Activated T-helper 9 cell treated with anti-CD3 and anti-CD28 coated beads, Interleukin-2, amount 50 U/mL, for 16 hours (primary cell): ENCODE measurements at places on chromosomes 16 and 17.

- DNase-seq = no peak
These were observed 172.9 kb downstream of the AATF start for GRCh38 chr17:37121616-37122015.

DNA sequence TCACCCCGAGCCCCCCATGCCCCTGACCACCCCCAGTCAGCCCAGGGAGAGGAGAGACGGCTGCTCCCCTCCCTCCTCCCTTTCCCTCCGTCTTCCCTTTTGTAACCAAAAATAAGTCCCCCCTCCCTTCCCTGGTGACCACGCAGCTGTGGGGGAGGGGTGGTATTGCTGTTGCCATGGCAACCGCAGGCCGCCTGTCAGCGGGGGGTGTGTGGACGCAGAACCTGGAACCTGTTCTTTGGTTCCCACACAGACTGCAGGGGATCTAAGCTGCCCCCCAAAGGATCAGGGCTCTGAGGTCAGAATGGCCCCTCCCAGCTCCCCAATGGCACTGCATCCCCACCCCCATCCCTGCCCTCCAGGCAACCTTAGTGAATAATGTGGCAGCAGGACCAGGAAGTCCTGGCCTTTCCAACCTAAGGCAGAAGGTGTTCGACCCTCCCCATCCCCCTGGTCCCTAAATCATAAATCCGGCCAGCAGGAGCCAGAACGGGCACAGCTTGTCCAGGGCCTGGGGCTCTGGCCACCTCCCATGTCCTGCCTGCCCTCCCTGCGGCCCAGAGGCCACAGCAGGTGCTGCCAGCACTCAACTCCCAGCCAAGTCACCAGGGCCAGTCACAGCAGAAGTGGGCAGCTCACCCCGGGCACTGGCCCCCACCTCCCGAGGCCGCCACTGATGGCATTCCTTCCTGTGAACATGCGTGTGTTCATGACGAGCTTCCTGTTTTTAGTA, 12.0 kb downstream of the CA4 start:
- DNase-seq = no peak

DNA sequence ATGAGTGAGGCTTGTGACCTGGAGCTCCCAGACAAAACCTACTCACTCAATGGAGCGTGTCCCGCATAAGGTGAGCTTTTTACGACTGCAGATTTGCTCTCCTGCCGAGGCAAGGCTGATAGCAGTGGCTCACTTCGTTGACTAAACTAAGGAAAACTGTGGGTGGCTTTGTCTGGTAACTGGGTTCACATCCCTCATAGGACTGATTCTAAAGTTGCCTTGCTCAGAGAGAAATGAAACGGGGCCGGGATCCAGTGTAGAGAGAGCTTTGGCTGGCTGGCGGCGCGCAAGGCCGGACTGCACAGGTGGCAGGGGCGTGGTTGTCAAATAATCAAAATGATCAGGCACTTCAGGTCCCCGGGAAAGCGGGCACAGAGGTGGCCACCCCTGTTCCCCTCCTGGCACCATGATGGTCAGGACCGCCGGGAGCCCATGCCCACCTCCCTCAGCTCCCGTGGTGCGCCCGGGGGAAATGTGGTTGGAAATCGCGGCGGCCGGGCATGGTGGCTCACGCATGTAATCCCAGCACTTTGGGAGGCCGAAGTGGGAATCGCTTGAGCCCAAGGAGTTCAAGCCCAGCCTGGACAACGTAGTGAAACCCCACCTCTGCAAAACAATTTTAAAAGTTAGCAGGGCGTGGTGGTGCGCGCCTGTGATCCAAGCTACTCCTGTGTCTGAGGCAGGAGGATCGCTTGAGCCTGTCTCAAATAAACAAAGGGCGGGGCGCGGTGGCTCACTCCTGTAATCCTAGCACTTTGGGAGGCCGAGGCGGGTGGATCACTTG, 26.6 kb upstream of the OR1F1 start:
- DNase-seq = no peak

- DNase-seq = no peak
These were observed 10.3 kb downstream of the MLLT6 start for GRCh38 chr17:38715216-38715943.

- DNase-seq = no peak
These were observed 42.8 kb upstream of the GSE1 start for GRCh38 chr16:85570213-85570734.

DNA sequence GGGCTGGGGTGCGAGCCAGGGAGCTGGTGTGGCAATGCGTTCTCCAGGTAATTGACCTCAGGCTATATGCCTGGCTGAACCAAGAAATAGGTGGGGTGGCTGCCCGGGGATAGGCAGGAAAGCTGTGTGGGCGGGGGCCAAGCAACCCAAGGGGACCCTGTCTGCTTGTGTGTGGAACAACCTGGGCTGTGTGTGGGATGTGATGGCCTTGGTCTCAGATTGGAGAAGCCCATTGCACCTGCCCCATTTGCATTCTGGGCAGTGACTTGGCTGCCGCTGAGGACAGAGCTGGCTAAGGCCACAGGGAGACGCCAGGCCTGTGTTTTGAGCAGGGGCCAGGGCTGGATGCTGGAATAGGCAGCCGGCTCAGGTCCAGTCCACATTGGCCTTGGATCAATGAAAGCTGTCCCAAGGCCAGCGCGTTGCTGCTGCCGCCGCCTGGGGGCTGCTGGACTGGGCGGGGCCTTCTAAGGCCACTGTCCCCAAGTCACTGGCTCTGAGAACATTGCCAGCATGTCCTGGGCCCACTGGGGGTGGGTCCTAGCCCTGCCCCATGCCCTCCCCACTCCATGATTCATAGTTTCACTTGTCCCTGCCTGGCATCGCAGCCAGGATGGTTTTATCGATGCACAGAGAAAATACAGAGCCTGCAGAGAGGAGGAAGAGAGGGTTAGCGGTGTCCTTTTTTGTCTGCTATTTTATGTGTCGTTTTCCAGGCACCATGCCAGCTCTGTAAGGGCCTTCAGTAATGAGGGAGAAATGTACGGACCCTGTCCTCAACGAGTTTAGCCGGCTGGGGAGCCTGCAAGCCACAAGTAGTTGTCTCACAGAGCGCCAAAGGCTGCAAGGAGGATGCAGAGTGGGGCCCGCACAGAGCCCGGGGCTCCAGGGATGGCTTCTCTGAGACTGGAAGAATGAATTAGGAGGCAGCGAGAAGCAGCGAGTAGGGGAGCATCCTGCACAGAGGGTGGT, 43.9 kb downstream of the NKD1 start:
- DNase-seq = no peak

- no peak for DNase-seq
These were observed 189.9 kb downstream of the ZFHX3 start for GRCh38 chr16:72857834-72858664.

DNA sequence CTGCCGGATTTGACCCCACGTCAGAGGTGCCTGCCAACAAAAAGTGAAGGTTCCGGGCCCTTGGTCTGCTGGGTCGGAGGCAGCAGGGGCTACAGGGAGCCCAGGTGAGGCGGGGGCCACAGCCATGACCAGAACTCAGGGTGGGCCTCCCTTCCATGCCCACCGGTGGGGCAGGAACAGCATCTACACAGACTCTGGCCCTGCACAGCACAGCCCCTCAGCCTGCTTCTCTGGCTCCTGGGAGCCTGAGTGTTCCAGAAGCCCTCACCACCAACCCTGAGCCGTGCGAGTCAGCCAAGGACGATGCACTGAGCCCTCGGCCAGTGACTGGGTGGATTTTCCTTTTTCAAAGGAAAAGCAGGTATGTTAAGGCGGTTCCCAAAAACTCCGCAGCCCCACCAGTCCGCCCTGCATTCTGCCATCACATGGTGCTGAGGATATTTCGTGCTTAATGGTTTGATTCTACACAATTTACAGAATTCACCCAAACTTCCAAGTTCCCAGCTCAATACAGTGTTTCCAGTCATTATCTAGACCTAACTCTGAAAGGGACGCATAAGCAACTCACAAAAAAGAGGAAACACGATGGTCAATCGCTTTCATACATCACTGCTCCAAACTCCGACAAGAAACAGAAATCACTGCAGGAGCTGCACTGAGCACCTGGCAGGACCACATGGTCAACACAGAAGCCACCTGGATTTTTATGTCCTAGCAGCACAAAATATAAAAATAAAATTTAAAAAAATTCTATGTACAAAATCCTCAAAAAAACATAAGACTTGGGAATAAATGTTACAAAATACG, 19.4 kb upstream of the C16orf95 start:
- DNase-seq = no peak

GRCh38 chr16:30473231-30474073, 910 bp downstream of the ITGAL start:
- peak; percentile 67 for DNase-seq

- DNase-seq = no peak
These were observed 13.3 kb upstream of the CAVIN1 start for GRCh38 chr17:42436391-42436790.

- no peak for DNase-seq
These were observed 50.9 kb upstream of the ZNF629 start for GRCh38 chr16:30837904-30838303.

DNA sequence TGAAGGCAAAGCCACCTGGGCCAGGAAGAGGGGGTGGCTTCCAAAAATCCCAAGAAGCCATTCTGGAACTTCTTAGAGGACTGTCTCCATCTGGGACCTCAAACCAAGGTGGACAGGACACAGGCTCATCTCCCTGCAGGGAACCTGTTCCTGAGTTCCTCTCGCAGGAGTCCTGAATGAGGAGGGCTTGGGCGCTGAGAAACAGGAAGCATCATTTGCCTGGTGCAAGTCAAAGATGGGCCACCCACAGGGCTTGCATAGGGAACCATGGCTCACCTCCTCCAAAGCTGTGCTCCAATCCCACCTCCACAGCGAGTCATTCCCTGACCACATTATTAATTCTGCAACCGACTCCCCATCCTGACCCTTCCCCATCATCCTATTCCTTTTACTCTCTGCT, 55.0 kb upstream of the RPL38 start:
- DNase-seq = no peak

DNA sequence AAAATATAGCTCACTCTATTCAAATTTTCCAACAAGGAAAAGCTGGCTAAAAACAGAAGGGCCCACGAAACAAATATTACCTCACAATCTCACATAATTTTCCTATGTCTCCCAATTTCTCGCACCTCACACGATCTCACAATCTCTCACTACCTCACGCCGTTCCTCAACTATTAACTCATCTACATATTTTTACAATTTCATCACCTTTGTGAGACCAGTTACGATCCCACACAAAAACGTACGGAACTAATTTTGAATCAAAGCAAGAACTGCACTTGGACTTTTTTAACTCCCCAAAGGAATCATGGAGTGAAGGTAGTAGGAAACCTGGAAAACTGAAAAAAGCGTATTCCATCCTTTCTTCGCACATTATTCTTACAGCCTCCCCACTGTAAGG, 1.1 kb downstream of the CBX1 start:
- no peak for DNase-seq

GRCh38 chr16:24414534-24414933, 124.8 kb upstream of the RBBP6 start:
- DNase-seq = no peak

GRCh38 chr17:80154166-80154565, 7.2 kb upstream of the EIF4A3 start:
- DNase-seq = no peak

DNA sequence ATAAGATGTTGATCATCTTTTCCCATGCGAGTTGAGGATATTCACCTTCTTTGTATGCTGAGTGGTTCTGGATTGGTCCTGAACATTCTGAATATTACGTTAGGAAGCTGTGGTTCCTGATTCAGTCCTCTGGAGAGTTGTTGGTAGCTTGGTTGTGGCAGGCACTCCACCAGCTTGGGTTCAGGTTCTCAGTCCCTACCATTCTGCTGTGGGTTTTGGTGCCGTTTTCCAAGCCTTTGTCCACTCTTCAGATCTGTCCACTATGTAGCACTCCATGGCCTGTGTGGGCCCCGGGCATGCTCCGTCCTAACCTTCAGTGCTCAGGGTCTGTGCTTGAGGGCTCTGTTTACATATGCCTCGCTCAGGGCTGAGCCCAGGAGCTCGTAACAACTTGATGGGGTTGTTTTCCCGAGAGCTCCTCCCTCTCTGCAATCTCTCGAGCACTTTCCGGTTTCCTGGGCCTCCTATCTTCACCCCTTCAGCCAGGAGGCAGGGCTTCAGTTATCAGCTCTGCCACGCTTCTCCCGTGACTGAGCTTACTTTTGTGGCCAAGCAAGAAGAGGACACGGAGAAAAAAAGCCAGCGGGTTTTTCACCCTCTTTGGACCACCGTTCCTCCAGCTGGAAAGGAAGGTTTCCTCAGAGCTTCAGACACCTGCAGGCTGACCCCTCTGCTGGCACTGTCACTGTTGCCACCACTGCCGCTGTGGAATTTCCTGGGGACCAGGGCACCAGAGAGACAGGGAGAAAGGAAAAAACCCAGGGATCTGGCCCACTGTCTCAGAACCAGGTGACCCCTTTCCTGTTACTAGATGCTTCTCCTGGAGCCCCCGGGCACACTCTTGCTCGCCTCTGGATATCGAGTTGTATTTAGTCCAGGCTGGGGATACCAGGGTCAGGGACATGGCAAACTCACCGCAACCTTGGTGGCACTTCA, 19.6 kb downstream of the KIAA0513 start:
- DNase-seq = no peak

- no peak for DNase-seq
These were observed 225.1 kb upstream of the CA10 start for GRCh38 chr17:52383493-52384100.

DNA sequence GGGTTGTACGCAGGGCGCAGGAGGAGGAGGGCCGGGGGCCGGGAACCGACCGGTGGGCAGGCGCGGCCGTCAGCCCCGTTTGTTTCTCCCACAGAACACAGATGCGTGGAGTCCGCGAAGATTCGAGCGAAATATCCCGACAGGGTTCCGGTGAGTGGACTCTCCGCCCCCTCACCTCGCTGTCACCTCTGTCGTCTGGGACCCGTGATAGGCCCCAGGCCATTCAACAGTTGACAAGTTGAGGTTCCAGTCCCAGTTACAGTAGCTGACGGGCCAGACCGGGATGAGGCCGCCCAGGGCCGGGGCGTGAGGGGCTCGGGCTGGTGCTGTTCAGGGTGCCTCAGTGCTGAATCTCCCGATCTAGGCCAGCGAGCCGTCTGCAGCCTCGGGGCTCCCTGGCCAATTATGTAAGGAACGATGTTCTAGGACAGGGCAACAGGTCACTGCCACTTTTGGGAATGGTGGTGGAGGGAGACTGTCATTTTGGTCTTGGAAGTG, 628 bp downstream of the GABARAPL2 start:
- DNase-seq = no peak

DNA sequence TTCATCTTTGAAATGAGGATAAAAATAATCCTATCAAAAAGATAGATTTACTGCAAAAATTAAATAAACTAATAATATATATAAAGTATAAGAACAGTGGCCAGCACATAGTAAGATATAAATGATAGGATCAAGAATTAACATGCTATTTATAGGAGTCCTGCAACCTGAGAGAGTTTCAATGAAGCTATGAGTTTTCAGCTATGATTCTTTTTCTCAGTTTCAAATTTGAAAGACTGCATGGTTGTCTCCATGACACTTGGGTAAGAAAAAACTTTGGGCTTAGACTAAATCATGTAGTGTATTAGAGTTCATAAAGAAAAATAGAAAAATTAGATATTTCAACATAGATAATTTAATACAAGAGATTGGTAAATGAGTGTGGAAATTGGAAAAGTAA, 817.8 kb upstream of the KIF2B start:
- no peak for DNase-seq

GRCh38 chr17:55452139-55452790, 30.6 kb upstream of the MMD start:
- DNase-seq = no peak
